ENCODE measurements at places on chromosomes 2 and 18.

DNA sequence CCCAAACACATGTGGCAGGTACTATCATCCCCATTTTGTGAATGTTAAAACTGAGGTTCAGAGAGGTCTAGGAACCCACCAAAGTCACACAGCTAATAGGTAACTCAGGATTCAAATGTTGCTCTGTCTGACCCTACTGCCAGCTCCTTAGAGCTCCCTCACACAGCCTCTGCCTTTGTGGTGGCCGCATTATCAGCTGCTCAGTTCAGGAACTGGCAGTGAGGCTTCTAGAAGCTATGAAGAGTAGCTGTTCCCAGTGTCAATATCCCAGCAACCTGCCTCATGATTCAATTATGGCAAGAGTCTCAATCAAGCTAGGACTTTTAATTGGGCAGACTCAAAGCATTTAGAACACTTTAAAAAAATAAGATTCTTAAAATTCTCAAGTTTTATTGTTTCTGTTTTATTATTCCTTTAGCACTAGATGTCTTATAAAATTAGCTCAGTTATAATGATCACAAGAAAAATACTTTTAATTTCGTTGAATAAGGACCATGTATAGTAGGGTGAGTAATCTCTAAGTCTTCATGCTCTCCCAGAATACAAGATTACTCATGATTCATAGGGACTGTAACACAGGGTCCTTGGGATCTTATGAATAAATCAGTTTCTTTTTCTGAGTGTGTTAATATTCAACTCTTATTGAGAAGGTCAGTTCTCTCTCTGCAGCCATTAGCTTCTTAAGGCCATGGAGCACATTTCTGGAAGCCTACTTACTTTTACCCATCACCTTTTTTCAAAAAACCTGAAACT, 342.7 kb downstream of the RND3 start:
- no peak for DNase-seq

DNA sequence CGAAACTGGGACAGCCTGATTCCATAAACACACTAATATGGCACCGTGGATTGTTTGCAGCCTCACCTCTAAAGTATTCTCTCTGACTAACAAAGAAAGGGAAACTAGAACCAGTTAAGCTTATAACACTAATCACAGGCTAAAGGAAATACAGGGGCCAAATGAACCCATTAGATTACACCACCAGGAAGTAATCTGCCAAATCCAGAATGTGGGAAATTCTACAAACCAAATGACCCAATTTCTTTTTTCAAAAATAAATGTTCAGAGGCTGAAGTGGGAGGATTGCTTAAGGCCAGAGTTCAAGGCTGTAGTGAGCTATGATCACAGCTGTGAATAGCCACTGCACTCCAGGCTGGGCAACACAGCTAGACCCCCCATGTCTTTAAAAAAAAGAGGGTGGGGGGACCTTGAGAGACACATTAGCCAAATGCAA, 1.5 kb upstream of the MPPE1 start:
- no peak for DNase-seq

DNA sequence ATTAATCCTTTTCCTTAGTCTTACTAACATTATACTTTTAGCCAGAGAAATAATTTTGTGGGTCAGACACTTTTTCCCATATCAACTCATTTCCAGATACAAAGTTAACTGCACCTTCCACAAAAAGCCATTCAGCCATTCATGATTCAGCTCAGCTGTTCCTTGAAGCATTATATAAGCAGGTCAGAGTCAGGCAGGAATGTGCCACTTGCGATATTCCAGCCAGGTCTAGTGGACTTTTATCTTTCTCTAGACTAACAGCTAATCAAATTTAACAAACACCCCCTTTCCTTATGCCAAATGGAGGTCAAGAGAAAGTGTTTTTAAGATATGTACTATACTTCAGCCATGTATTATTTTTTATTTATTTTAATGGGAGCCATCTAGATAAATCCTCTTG, 75.6 kb upstream of the EPB41L3 start:
- DNase-seq = no peak

DNA sequence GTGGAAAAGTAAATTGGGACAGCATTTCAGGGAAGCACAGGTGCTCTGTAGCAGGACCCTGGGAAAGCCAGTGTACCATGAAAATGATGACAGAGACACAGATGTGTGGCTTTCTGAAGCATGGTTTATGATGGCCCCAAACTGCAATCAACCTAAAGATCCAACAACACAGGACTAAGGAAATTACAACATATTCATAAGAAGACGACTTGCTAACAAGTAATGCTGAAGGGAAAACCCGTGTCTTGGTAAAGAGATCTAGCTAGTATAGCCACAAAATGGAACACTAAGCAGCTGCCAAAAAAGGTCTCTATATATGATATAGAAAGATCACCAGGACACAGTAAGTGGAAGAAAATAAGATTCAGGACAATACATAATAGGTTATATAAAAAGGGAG, 53.2 kb downstream of the UXS1 start:
- DNase-seq = no peak
